ENCODE measurements at places on chromosomes 3 and 15.

DNA sequence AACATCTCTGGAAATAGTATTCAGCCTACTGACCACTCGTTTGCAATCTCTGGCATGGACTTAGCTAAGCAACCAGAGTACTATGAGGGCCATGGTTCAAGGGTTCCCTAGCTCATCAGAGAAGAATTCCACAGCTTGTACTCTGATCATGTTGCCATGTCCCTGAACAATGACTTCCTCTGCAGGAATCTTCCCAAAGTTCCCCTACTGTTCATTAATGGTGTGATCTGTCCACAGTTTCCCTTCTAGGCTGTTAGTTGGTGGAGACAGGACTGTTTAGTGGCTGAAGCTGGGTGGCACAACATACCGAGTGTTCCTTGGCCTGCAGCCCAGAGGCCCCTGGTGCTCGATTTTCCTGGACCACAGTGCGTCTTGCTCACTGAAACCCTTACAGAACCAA lies 44.4 kb upstream of the GALNT15 start:
- DNase-seq = no peak

- no peak for DNase-seq
Observed at GRCh38 chr15:91961357-91961756, 107.8 kb downstream of the SLCO3A1 start.

DNA sequence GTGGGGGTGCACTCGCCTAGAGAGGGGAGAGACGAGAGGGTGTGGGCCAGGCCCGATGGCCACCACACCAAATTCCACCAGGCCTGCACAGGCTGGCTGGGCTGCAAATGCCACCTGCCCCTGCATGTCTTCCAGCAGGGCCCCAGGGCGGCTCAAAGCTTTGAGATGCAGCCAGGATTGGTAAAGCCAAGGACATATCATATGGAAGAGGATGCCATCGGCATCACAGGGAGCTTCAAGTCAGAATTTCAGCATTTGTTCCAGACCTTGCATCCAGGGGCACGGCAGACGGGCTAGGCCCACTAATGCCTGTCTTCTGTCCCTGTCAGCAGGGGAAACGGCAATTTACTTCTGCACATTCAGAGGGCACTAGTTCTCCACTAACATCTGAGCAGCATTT lies 97.8 kb downstream of the NUP210 start:
- DNase-seq = no peak

DNA sequence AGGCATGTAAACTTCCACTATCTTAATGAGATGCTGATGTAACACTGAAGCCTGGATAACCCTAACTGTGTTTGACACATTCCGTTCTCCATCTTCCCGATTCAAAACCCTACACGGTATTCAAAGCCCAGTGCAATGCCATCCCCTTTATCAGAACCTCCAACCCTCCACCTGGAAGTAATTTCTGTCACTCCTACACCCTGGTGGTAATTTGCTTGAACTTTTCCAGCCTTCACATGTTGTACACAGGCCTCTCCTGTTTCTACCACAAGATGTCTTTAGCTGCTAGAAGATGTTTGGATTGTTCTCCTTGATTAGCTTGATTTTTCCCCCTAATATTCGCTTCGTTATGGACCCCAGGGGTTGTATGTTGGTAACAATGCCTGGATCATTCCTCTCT lies 208.9 kb downstream of the CHST2 start:
- no peak for DNase-seq

DNA sequence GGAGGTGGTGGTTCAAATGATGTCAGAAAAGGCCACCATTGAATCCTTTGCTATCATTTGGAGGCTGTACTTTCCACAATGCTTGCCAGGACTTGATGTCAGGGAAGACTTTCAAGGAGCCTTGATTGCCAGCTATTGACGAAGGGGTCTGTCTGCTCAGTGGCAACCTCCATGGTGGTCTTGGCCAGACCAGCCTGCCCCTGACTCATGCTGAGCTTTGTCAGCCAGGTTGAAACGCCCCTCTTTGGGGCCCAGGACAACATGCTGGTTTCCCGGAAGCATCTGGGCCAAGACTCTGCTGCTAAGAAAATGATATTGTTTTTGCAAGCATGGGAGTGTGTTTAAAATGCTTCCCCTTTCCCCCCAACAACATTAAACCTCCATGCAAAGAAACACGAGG lies 26.7 kb downstream of the CGNL1 start:
- no peak for DNase-seq

DNA sequence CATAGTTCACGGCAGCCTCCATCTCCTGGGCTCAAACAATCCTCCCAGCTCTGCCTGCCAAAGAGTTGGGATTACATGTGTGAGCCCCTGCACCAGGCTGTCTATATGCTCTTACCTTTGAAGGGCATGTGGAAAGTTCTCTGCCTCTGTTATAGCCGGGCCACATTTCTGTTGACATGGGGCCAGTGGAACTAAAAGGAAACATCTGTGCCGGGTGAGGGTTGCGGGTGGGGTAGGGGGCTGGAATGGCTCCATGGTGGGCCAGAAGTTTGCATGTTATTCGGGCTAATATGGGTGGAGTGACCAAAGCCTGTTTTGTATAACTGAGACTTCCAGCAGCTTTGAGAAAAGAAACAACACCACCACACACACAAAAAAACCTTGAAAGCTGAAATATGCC lies 8.3 kb upstream of the CLEC3B start:
- no peak for DNase-seq

DNA sequence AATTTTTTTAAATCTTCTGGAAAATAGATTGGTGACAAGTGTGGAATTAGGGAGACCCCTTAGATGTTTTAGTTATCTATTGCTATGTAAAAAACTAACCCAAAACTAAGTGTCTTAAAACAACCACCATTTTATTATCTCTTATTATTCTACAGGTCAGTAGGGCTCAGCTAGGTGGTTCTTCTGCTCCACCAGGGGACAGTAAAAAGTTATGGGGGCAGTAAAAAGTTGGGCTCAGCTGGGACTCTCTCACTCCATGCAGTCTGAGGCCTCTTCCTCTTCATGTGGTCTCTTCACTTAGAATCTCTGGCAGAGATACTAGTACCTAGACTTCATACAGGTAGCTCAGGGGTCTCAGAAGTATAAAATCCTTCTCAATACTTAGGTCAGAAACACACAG lies 18.0 kb upstream of the DIS3L start:
- DNase-seq = no peak

DNA sequence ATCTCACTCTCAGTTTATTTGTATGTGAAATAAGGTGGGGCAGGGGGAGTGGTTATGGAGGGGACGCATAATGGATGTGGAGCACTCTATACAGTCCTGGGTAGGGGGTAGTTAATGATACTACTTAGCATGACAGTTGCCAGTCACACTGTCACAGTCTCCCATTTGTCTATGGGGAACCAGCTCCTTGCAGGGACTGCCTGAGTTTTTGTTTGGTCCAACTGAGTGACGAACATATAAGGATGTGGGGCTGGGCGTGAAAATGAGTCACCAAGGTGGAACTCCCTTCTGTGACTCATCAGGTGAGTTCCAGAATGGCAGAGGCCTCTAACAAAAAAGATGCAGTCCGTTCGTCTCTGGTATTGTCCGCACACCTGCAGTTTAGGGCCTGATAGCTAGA lies 235.3 kb upstream of the ST8SIA2 start:
- DNase-seq = peak; percentile 34

GRCh38 chr3:176415661-176416295 lies 781.5 kb downstream of the TBL1XR1 start:
- no peak for DNase-seq

DNA sequence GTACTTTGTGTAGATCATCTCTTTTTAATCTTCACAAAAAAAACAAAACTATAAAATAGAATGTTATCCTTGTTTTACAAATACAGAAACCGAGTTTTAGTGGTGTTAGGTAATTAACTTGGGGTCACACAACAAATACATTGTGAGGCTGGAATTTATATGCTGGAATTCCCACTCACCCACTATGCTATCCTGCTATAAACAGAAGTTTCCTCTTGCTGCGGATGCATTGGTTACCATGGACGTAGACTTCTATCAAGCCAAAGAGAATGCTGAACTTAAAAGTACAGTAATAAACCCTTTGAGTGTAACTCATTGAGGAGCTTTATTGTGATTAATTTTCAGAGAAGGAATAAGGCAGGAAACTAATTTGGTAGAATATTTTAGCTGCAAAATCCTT lies 9.2 kb downstream of the SNAP23 start:
- DNase-seq = no peak

DNA sequence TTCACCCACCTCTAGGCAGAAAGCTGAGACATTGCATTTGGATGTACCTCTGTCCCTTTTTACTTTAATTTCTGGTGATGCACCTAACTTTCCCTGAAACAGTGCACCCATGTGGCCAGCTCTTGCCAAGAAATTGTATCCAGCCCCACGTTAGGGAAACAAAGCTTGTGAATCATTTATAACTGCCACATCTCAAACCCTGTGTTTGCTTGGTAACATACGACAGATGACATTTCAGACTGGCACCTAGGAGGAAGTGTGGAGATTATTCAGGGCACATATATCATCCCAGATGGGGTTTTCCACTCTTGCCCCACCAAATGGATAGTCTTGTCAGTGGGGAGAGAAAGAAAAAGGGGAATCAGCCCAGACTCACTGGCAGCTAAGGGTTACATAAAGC lies 2.1 kb downstream of the CYB561D2 start:
- DNase-seq = no peak

DNA sequence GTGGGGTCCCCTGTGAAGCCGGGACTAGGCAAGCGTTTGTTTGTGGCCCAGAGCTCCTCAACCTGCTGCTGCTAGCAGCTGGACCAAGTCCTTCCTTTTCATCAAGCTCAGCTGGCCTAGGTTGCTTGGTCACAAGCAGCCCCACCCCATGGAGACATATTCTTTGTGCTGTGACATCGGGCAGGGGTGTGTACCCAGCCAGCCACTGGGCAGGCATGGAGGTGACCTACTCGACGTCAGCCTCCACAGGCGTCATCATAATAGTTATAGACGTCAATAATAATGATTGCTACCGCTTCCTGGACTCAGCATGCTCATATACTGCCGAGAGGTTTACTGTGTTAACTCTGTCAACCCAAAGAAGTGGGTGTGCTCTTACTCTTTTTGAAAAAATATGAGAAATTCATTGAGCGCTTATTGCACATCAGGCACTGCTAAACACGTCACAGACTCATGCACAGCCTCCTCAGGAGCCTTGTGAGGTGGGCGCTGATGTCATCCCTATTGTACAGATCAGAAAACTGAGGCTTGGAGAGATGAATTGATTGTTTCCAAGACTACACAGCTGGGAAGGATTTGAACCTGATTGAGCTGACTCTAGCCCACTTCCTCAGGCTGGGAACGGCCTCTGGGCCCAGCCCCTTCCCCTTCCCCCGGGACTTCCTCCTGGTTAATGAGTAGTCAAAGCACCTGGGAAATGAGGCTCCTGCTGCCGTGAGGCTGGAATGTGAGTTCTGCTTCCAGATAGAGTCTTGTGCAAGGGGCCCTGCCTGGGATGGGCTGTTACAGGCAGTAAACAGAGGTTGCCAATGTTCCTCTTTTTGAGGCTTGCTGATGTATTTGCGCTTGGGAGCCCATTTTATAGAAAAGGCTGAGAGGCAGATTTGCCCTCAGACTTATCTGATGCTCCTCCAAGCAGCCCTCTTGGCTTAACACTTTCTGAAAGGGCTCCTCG lies 16.2 kb downstream of the SLC6A6 start:
- DNase-seq = no peak

GRCh38 chr15:31313223-31313622 lies 13.4 kb upstream of the KLF13 start:
- no peak for DNase-seq

DNA sequence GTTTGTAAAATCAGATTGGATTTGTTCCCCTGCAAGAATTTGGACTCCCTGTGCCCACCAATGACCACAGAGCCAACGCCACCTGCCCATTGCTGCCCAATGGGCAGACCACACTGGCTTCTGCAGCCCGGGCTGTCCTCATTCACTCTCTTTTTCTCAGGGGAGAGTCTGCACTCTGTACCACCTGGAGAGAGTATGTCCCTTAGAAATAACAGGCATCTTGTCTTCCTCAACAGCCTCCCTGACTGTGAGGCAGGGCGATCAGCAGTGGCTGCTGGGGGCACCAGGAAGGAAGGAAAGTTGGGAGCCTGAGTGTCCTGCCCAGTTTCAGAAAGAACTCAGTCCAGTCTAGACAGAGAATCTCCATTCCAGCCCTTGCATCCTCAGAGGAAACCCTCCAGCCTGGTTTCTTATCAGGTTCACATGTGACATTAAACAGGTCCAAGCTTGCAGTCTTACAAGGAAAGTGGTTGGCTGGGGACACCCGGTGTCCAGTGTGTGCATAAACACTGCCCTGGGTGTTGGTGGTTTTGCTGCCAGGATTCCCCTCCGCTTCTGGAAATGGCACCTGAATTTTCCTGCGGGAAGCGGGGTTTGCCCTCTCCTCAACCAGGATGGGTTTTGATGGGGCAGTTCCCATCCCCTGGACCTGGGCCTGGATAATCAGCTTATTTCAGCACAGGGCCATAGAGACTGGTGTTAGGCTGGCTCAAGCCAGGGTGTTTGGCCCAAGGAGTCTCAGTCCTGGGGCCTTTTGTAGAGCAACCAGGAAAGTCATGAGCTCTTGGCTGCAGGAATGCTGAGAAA lies 37.2 kb downstream of the SSUH2 start:
- DNase-seq = no peak

GRCh38 chr3:155270063-155270462 lies 23.4 kb downstream of the STRIT1 start:
- no peak for DNase-seq

DNA sequence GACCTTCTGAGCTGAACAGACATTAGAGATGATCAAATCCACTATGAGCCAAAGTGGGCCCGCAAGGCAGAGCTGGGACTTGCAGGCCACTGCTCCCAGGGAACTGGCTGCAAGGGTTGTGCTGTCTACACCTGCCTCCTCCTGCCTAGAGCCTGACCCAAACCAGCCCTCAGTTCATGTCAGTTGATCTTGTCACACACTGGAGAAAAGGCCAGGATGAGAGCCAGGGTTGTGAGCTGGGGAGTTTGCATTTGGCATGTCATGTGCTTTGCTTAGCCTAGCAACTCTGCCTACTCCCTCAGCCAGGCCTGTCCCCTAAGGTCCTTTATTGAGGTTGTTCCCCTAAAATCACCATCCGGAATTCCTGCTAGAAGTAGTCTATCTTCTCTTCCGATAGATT lies 67.8 kb downstream of the RAB11A start:
- DNase-seq = no peak

DNA sequence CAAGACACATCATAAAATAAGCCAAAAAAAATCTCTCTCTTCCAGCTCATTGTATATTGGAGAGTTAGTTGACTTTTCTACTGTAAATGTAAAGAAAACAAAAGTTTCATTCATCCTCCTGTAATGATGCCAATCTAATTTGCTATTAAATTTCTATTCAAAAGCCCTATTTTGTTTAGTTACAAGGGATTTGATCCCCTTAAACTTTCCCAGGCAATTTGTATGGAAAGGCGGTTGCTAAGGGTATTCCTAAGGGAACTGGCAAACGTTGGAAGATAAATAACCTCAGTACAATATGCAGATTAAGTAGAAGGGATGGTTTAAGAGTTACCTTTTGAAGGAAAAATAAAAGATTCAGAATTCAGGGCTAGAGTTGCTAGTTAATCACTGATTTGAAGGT lies 352.7 kb downstream of the TIGIT start:
- DNase-seq = no peak

GRCh38 chr3:114893361-114893760 lies 253.7 kb downstream of the ZBTB20 start:
- no peak for DNase-seq

Measured in CD8-positive, alpha-beta T cell (primary cell).